Central memory CD4-positive, alpha-beta T cell (primary cell): ENCODE measurements at places on chromosomes 1 and 21.

GRCh38 chr1:162872981-162873380 lies 12.0 kb upstream of the CCDC190 start:
- no peak for DNase-seq

GRCh38 chr1:65632235-65632634 lies 160.5 kb upstream of the PDE4B start:
- DNase-seq: no peak

GRCh38 chr1:71522721-71523120 lies 441.9 kb upstream of the ZRANB2 start:
- no peak for DNase-seq

GRCh38 chr1:54355931-54356679 lies 50.1 kb downstream of the SSBP3 start:
- no peak for DNase-seq

GRCh38 chr1:86596224-86596623 lies 49.3 kb downstream of the CLCA4 start:
- no peak for DNase-seq

DNA sequence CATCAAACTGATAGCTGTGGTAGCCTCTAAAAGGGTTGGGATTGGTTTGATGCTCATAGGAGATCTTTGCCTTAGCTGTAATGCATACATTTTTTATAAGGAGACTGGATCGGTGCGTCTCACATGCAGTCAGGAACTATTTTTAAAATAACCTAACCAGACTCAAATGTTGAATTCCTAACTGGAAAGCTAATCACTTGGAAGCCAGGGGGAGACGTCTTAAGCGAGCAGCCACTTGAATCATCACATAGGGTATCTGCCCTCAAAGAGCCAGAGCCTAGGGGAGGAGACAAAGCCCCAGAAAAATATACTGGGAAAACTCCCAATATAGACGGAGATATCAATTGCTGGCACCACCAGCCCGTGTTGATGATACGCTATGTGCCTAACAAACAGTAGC lies 61.7 kb upstream of the PUM1 start:
- DNase-seq: no peak

- no peak for DNase-seq
Observed at GRCh38 chr1:202143768-202144401, 652 bp downstream of the ARL8A start.
